Esophagus squamous epithelium (tissue), 5 donors: ENCODE measurements at places on chromosomes 11 and 22. TPM values are rescaled to one million over a fixed set of nuclear protein-coding genes. Genes with fewer than 3 reads are reported as not detected.

GRCh38 chr11:65224930-65225278 lies 36.9 kb upstream of the POLA2 start:
- DNase-seq, result no peak

Gene PANX3
- total RNA-seq, result not detected

DNA sequence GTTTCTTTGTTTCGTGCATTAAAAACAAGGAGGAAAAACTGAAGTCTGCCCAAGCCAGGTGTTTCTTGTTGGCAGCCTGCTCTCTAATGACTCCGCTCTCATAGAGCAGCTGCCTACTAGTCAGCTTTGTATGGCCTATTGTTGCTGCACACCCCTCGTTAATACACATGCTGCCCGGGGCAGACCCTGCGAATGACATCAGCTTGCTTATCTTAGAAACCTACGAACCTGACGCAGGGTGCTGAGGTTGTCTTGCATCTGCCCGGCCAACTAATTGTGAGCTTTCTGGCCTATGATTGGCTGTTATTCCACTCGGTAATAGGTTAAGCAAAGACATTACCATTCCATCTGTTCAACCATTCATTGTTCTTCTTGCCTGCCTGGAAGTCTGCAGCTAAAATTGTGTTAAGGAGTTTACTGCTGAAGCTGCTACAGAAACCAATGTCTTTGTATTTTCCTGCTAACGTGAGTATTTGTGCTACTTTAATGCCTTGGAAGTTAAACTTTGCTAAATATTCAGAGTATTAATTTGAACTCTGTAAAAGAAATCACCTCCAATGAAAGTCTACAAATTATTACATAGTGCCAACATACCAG lies 37.5 kb downstream of the ZC3H12C start:
- DNase-seq, result no peak

Gene PLAAT4
- 15.4 TPM for total RNA-seq

- DNase-seq, result no peak
Measured at GRCh38 chr22:36565159-36565507, 36.2 kb upstream of the EIF3D start.

Gene ARHGAP1
- 53.6 TPM for total RNA-seq

GRCh38 chr22:38841211-38841610 lies 2.6 kb downstream of the NPTXR start:
- no peak for DNase-seq

- no peak for DNase-seq
Measured at GRCh38 chr22:38823076-38823475, 20.8 kb downstream of the NPTXR start.

- no peak for DNase-seq
Measured at GRCh38 chr22:49322231-49322630, 505.4 kb downstream of the BRD1 start.

- DNase-seq, result no peak
Measured at GRCh38 chr11:96863520-96863919, 473.7 kb downstream of the JRKL start.

Gene PKDREJ
- 0.19 TPM for total RNA-seq

Gene FGF3
- not detected for total RNA-seq

DNA sequence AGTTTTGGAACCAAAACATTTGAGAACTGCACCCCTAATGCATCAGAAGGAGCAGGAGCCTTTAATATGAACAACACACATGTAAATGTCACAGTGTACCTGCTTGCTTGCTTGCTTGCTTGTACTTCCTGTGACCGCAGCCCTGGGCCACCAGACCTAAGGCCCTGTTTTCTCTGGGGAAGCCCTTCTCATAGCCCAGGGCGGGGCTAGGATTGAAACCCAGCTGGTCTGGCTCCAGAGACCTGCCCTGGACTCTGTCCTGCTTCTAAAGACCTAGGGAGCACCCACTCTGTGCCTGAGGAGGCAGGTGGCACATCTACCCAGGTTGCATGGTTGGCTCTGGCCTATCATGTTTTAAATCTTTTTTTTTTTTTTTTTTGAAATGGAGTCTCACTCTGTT lies 7.6 kb upstream of the MCM5 start:
- no peak for DNase-seq

GRCh38 chr11:11027288-11027687 lies 169.4 kb upstream of the ZBED5 start:
- DNase-seq, result no peak

GRCh38 chr11:4203603-4204360 lies 109.2 kb downstream of the RRM1 start:
- no peak for DNase-seq

DNA sequence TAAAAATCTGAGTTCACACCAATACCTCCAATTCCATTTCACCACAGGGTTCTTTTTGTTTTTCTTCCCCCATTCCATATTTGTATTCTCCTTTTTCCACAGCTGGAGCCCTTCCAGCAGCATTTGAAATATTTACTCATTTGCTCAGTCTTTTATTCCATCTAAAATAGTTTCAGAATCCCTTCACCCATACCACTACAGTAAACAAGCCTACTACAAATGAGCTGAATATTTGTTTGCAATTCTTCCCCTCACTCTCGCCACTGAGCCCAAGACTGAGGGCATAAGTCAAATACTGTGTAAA lies 46.4 kb downstream of the ZNF143 start:
- DNase-seq, result no peak

DNA sequence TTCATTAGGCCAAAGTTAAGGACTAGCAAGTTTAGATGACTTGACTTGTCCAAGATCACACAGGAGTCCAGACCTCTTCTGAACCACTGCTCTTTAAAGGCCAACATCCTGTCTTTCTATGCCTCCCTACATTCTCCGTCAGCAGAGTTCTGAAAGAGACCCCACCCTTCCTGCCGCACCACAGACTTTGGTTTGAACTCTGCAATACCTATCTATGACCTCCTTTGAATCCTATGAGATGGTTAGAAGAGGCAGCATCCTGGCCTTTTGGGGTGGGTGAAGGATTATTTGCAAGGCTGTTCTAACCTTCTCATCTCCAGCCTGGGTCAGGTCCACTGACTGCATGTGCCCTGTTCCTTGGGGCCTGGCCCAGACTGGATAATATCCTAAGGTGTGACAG lies 4.3 kb upstream of the RRM1 start:
- no peak for DNase-seq

Gene KRTAP5-8
- not detected for total RNA-seq

Gene SLC25A18
- total RNA-seq, result 0.76 TPM

Gene DCDC1
- not detected for total RNA-seq

Gene UBTFL1
- total RNA-seq, result not detected

Gene SMTNL1
- not detected for total RNA-seq

GRCh38 chr11:23236826-23237555 lies 376.7 kb upstream of the CCDC179 start:
- no peak for DNase-seq

GRCh38 chr11:18312663-18313420 lies 9.1 kb downstream of the HPS5 start:
- no peak for DNase-seq

DNA sequence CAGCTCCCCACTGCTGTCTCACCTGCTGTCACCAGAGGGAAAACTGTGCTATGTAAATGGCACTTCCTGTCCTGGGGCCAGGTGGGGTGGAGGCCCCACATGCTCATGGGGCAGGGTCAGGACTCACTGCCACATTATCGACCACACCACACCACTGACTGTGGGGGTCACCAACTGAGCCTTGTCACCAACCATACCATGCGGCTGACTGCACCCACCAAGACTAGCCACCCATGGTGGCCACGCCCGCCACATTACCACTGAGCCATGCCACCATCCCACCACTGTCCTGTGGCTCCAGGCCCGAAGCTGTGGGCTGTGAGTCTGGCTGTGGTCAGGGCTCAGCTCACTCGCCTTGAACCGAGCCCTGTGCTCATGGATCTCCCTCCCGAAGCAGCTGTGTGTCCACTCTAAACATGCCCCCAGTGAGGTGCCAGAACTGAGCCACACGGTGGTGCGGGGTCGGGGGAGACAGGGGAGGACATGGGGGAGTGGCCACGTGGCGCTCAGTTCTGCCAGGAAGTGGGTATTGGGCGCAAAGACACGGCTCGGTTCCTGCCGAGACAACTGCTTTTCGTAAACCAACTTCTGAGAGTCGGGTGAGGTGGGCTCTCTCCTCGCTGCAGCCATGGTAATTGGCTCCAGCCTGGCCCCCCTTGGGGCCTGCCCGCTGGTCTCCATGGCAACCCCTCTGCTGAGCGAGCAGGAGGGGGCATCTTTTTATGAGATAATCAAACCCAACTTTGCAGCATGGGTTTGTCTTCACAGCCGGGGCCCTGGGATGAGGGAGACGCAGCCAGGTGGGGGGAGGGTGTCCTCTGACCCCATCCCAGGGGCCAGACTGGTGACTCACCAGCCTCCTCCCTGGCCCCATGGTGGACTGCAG lies 23.2 kb downstream of the RTN4R start:
- DNase-seq, result no peak
